Panc1 (cell line): ENCODE measurements at places on chromosomes 5 and 9.

- H3K36me3 ChIP-seq = no peaks in the 10 kb centered on the region
- DNase-seq = no peak
- no peaks in the 10 kb centered on the region for H3K4me1 ChIP-seq
- H3K27me3 ChIP-seq = no peaks in the 10 kb centered on the region
- no peak overlapping the region for H3K4me3 ChIP-seq
- no peak overlapping the region for H3K27ac ChIP-seq
These were observed 502.6 kb upstream of the CDH6 start for GRCh38 chr5:30690931-30691330.

GRCh38 chr9:129501771-129502319 is 119.1 kb downstream of the C9orf50 start:
- H3K27me3 ChIP-seq = no peaks in the 10 kb centered on the region
- H3K4me1 ChIP-seq = peaks cover 48% of the 10 kb centered on the region
- H3K36me3 ChIP-seq = no peaks in the 10 kb centered on the region
- H3K4me3 ChIP-seq = no peak overlapping the region

DNA sequence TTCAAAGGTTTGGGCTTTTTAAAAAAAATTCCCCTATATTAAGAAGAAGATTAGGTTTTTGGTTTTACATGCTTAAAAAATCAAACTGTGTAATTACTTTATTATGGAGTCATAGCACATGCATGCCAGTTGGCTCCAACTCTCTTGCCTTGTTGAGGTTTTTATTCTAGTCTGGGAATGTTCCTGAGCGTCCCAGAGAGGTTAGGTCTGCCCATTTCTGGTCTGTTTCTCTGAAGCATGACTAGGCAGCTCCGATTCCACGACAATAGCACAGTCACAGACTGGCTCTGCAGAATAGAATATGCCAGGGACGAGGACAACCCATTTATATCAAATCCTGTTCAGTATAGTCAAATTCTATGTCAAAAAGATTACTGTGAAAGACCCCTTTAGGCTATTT is 217.0 kb downstream of the PCSK5 start:
- no peaks in the 10 kb centered on the region for H3K27me3 ChIP-seq
- no peaks in the 10 kb centered on the region for H3K36me3 ChIP-seq
- no peak overlapping the region for H3K4me3 ChIP-seq
- no peak overlapping the region for H3K27ac ChIP-seq
- no peak for DNase-seq

DNA sequence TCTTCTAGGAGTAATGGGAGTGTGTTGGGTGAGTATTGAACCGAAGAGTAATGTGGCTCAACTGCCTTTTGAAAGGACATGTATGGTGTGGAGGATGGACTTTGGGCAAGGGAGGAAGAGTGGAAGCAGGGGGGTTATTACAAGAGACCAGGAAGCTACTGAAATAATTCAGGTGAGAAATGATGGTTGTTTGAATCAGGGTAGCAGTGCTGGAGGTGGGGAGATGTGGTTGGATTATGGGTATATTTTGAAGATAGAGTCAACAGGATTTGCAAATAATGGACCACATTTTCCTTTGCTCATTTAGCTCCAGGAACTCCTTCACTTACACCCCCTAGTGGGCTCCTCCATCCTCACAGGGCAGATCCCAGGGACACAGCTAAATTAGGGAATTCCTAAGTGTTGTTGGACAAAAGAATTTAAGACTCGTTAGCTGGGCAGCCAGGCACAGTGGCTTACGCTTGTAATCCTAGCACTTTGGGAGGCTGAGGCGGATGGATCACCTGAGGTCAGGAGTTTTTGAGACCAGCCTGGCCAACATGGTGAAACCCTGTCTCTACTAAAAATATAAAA is 1.2 kb upstream of the SLC4A9 start:
- H3K27ac ChIP-seq = no peak overlapping the region
- no peak for DNase-seq
- no peaks in the 10 kb centered on the region for H3K4me1 ChIP-seq

DNA sequence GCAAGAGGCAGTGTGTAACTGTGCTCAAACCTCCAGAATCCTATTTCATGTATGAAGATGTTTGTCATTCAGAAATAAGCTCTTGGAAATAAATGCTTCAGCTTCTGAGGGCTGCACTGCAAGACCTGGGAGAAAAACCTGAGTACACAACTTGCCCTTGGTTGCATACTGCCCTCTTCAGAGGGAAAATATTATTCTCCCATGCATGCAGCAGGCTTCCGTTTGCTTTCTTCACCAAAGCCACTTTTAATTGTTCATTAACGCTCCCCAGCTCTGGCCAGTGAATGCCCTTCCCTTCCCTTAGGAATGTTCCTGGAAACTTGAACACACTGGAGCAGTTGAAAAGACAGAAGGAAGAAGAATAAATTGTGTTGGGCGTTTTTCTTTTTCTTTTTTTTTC is 2.5 kb upstream of the WHRN start:
- no peak overlapping the region for H3K27ac ChIP-seq
- no peak overlapping the region for H3K4me3 ChIP-seq
- no peaks in the 10 kb centered on the region for H3K36me3 ChIP-seq
- peaks cover 8% of the 10 kb centered on the region; the same call in 1 of the 2 replicates for H3K4me1 ChIP-seq
- no peaks in the 10 kb centered on the region for H3K27me3 ChIP-seq
- DNase-seq = no peak

GRCh38 chr5:38305148-38305547 is 46.8 kb downstream of the EGFLAM start:
- no peak overlapping the region for H3K27ac ChIP-seq
- no peaks in the 10 kb centered on the region for H3K27me3 ChIP-seq
- no peak for DNase-seq
- no peaks in the 10 kb centered on the region for H3K4me1 ChIP-seq
- H3K4me3 ChIP-seq = no peak overlapping the region
